Stimulated activated CD8-positive, alpha-beta memory T cell treated with anti-CD3 and anti-CD28 coated beads, Interleukin-7, amount 100 ng/mL, for 1 hour (primary cell): ENCODE measurements at places on chromosomes 6 and 20.

- DNase-seq = no peak
These were observed 156.2 kb downstream of the THBS2 start for GRCh38 chr6:169097381-169097959.

DNA sequence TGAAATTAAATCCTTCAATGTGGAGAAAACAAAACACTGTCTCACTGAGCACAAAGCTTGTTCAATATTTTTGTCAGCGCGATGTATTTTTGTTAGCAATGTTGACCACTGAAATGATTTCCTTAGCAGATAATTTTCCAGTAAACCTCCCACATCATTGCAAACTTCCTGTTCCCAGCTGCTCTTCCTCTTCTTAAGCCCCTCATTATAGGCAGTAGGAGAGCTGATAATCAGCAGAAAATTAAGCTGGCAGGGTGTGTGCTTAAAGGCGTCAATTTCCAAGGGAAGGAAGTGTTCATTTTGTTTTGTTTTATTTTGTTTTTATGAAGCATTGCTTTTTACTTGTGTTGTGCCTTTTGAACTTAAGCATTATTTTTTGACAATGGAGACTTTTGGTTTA lies 29.1 kb upstream of the TMEM14A start:
- no peak for DNase-seq

GRCh38 chr20:35742741-35743523 lies 872 bp upstream of the RBM39 start:
- DNase-seq = no peak

DNA sequence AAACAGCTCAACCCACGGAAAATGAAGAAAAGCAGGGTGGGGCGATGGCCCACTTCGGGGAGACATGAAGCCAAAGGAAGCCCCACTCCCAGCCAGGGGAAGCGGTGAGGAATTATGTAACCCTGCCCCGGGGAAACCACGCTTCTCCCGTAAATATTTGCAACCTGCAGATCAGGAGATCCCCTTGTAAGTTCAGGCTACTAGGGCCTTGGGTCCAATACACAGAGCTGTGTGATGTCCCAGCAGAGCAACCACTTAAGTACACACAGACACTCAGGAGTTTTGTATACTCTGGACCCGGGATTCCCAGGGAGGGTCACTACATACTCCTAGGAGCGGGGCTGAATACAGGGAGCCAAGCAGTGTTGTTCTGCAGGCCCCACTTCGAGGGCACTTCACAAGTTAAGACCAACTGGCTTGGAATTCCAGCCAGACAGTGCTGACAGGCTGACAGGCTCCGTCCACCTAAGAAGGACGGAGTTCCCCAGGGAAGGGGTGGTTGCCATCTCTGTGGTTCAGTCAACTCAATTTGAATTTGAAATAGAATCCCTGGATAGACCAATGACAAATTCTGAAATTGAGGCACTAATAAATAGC lies 301.4 kb upstream of the THEMIS start:
- DNase-seq = no peak

DNA sequence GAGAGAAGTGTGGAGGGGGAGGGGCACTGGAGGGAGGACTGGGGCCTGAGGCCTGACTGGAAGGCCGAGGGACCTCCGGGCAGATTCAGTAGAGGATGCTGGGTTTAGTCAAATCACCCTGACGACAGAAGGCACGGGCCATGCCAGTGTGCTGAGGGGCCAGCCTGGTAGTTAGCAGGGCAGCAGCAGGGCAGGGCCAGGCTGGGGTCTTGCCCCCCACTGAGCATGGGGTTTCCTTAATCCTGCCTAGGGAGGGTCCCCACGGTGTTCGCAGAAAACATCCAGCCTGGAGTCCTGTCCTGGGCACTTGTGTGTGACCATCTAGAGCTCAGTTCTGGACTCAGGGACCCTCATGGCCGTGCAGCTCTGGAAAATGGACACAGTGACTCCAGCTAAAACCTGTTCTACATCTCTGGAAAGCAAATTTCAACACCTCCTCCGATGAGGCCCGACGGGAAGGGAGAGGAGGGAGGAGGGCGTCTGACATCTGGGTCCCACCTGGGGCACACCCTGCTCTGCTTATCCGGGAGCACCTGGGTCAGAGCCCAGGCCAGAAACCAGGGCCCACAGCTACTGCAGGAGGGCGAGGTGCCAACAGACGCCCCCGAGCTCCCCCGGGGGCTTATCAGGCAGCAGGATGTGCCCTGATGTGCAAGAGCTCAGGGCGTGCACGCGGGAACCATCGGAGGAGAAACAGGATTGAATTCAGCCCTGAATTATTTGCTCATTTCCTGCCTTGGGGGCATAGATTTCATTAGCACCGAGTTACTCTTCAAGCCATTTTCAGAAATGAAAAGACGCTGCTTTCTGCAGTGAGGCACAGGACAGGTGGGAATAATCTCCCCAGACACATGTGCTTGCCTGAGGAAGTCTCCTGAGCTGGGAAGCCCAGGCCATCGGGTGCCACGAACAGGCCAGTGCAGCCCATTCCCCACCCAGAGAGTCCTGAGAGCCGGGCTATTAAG lies 78.0 kb upstream of the MPC1 start:
- no peak for DNase-seq

GRCh38 chr20:270517-270916 lies 13.0 kb downstream of the DEFB132 start:
- DNase-seq = no peak

DNA sequence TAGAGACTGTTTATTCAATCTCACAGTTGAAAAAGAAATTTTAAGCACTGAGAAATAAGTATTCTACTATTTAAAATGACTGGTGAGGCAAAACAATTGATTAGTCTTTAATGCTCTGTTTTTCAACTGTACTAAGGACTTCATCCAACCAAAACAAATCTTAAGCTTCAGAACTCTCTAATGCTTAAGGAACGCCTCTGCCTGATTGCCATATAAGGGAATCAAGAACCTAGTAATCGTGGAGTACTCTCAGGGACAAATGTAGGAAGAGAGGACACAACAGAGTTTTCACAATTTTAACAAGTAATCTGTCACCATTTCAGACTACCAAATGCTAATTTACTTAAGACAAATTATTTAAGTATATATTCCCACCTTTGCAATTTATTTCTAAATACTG lies 16.1 kb downstream of the FBXO30 start:
- DNase-seq = no peak

DNA sequence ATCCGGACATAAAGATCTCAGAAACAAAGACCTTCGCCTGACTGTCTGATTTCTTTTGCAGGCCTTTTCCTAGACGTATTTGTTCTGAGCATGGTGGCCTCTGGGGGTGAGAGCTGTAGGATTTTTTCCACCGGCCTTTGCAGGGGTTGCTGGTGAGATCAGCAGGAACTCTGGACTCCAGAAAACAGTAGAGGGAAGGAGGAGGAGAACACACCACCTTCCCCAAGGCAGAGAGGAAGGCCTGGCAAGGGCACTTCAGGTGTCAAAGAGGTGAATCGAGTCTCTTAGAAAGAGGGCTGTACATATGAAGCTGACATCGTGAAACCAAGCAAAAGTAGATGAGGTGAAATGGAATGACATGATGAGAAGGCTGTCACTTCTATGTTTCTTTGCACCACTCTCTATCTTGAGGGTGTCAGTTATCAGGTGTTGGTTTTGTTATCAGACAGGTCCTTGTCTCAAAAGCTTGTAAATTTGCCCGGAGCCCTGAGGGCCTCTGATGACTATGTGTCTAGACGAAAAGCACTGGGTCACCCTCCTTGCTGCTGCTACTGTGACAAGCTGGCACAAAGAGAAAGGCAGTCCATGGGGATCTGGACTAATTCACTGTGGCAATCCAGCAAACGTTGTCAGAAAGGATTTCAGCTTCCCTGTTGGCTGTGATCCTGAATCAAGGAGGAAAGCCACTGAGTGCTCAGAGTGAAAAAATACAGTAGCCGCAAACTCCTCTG lies 91.3 kb upstream of the MAP3K7 start:
- no peak for DNase-seq

GRCh38 chr6:96837081-96837971 lies at the start of gene GPR63:
GPR63 (minus strand) TSS chr6:96837477; CDS start chr6:96799731, 37,746 bp downstream.
- peak; percentile 9 for DNase-seq

DNA sequence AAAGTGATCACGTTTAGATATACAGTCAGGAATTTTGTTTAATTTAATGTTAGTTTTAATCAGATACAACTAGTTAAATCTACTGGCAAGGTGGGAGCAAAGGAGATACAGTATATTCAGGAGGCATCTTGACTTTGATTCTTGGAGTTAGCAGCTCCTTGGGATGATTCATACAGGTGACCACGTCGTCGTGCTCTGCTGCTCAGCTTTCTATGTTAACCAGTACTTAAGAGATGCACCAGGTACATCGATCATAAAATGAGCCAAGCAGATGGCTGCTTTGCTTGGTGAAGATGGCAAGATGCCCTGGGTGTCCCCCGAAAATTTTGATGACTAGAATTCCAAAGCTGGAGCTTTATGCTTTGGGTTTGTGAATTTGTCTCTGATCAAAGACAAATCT lies 64.7 kb downstream of the TBC1D7 start:
- no peak for DNase-seq

DNA sequence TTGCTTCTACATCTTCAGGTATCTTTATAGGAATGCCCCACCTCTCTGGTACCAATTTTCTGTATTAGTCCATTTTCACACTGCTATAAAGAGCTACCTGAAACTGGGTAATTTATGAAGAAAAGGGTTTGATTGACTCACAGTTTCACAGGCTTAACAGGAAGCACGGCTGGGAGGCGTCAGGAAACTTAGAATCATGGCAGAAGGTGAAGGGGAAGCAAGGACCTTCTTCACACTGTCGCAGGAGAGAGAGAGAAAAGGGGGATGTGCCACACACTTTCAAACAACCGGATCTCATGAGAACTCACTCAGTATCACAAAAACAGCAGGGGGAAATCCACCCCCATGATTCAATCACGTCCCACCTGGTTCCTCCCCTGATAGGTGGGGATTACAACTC lies 24.4 kb upstream of the LY86 start:
- no peak for DNase-seq

- DNase-seq = no peak
These were observed 106.4 kb upstream of the CEP162 start for GRCh38 chr6:84333842-84334241.

GRCh38 chr20:50121858-50122271 lies 8.9 kb upstream of the UBE2V1 start:
- no peak for DNase-seq

DNA sequence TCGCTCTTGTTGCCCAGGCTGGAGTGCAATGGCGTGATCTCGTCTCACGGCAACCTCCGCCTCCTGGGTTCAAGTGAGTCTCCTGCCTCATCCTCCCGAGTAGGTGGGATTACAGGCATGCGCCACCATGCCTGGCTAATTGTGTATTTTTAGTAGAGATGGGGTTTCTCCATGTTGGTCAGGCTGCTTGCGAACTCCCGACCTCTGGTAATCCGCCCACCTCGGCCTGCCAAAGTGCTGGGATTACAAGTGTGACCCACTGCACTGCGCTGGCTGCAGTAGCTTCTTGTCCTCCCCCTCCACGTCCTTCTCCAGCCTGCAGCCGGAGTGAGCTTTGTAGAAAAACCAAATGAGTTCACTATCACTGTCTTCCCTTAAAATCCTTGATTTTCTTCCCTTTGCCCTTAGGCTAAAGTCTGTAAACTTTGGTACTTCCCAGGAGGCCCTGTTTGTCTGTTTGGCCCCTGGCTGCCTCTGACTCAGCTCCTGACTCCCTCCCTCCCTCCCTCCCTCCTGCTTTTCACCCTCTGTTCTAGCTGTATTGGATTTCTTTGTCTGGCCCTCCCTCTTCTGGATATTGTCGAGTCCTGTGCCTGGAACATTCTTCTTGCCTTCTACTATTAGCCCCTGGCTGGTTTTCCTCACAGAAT lies 12.9 kb downstream of the PARD6B start:
- DNase-seq = no peak

DNA sequence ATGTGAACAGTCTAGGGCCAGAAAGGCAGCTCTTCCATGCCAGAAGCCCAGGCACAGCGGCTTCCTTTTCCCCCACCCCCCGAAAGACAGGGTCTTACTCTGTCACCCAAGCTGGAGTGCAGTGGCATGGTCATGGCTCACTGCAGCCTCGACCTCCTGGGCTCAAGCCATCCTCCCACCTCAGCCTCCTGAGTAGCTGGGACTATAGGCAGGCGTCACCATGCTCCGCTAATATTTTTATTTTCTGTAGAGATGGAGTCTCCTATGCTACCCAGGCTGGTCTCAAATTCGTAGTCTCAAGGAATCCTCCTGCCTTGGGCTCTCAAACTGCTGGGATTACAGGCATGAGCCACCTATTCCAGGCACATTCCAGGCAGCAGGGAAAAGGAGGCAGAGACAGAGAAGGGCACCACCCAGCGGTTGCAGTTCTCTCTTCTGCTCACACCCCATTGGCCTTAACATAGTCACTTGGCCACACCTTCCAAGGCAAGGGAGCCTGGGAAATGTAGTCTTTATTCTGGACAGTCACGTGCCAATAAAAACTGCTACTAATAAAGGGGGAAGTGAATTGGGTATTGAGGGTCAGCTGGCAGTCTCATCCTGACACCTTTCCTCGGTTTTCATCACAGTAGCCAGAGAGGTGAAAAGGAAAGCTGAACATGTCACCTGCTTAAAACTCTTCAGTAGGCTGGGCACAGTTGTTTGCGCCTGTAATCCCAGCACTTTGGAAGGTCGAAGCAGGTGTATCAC lies 205.9 kb downstream of the ZMYND8 start:
- no peak for DNase-seq

GRCh38 chr20:59003836-59004492 lies 3.1 kb downstream of the CTSZ start:
- no peak for DNase-seq

GRCh38 chr6:10415617-10416480 lies 975 bp upstream of the TFAP2A start:
- DNase-seq = no peak

DNA sequence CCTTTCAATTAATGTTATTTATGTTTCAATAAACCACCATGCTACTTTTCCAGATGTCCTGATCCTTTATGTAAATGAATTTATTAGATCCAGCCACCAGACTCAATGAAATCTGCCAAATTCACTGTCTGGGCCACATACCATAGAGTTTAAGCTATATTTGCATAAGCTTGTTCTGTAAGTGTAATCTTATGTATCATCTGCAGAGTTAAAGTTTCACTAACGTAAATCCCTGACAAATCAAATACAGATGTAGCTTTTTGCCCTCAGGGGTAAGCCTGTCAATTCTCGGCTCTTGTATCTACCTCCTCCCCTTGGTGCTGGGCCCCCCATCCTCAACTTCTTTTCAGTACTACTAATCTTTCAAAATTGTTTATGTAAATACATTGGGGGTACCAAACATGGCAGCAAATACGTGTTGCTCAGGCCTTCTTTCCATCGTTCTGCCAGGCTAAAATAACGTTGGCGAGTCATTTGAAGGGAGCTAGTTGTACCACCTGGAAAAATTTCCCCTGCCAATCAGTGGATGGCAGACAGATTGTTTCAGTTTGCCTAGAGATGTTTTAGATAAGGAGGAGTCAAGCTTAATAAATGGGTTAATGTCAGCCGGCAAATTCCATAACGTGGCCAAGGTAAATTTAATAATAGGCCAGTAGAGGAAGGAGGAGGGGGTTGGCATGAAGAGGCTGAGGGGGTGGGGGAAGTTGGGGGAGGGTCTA lies 79.6 kb downstream of the RPS12 start:
- DNase-seq = no peak

GRCh38 chr6:150732765-150733539 lies 132.6 kb upstream of the MTHFD1L start:
- DNase-seq = no peak
